ENCODE measurements at places on chromosomes 11 and 22.

DNA sequence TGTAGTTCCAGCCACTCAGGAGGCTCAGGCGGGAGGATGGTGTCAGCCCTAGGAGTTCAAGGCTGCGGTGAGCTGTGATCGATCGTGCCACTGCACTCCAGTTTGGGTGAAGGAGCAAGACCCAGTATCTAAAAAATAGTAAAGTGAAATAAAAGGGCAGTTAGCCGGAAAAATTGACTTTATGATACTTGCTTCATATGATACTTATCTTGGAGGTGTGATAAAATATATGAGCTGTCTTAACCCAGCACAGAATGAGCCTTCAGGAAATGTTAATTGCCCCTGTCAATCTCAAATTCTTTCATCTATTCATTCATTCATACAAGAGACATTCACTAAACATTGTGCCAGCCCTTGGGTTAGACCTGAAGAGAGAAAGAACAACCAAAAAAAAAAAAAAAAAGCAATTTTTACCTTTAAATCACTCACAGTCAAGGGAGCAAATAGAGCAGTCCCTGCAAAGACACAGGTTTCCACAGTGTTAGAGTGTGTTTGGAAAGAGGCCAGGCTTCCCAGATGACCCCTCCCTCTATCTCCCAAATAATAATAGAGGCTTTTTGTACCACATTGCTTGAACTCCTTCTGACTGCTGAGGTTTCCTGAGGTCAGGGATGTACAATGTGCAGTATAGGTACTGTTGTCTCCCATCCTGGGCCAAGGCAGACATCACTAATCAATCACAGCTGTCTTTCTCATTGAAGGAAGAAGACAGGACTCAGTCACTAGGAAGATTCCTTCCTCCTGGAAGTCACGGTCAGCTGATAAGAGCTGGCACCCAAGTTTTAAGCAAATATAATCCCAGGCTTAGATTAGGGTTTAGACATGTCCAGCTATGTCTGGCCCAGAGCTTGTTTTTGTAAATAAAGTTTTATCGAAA is 454.6 kb downstream of the MIAT start:
- no peak for DNase-seq

DNA sequence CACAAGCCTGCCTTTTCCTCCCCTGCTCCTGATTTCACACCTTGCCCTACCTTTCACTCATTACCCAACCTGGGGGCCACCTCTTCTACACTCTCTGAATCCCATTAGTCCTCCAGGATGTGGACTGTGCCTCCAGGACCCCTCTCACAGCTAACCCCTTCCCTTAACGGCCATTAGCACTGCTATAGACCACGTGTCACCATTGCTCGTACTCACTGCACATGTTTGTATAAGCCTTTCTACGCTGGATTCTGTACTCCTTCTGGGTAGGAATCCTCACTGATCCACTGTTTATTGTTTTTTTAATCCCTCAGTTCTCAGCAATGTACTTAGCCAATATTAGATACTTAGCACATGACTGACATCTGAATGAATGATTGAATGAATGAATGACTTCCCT is 40.9 kb downstream of the KIRREL3 start:
- no peak for DNase-seq

DNA sequence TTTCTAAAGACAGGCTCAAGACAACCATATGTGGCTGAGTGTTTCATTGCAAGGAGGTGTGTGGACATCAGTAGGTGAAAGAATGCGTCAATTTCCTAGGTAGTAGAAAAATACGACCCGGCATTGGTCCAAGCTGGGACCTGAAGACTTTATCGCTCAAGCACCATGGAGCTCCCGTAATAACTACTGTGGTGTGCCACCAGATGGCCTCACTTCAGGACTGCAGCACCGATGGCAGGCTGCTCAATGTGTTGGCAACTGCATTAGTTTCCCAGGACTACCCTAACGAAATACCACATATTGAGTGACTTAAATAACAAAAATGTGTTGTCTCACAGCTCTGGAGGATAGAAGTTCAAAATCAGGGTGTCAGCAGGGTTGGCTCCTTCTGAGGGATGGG is 72.4 kb upstream of the FAT3 start:
- DNase-seq, result no peak

DNA sequence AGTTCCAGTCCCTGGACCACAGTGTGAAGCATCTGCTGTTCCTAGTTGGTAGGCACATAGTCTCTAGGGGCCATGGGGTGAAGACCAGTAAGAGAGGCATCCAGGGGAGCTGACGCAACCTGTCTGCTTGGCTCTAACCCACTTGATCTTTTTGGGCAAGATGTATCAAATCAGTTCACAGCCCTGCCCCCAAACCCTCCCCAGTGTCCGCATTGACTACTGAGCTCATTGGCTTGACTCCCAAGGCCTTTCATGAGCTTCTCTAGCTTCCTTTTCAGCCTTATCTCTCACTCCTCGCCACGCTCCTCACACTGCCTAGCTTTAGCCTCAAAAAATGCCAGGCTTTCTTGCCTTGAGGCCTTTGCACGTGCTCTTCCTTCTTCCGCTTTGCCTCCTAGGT is 29.7 kb upstream of the ABCC8 start:
- DNase-seq, result no peak

GRCh38 chr11:108606495-108607160 is 13.1 kb upstream of the EXPH5 start:
- DNase-seq, result no peak

DNA sequence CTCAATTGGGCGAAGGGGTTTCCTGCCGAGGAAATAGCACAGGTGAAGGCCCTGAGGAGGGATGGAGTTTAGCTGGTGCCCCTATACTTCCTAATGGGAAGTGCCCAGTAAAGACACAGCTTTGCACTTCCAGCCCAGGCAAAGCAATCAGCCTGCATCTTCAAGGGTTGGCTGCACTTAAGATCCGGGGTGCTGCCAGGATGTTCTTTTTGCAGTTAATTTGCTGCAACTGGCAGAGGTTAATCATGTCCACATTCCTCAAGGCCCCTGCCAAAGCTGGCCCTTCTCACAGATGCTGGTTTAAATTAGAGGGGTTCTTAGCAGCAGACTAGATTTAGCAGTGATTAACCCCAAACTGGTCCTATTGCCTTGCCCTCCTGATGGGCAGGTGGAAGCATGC is 137.7 kb upstream of the NAV2 start:
- no peak for DNase-seq

DNA sequence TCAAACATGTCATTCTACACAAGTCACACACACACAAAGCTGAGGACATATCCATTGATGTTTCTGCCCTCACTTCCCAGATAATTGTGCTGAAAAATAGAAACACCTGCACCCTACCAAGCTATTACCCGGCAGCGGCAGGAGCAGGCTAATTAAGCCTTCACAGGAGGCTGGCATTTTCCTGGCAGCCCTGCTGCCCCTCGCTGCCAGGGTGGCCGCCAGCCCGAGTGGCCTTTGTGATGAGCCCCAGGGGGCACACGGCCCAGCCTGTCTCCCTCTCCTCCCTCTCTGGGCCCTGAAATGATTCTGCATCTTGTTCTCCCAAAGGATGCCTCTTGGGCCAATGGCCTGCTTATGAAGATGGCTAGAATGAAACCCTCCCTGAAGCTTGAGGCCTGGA is 76.2 kb upstream of the TP53I11 start:
- no peak for DNase-seq

- DNase-seq, result no peak
These were observed 32.0 kb upstream of the LINC01488 start for GRCh38 chr11:69449320-69450063.

All from GM03348 (cell line).